ENCODE measurements at places on chromosomes 11 and 22.

DNA sequence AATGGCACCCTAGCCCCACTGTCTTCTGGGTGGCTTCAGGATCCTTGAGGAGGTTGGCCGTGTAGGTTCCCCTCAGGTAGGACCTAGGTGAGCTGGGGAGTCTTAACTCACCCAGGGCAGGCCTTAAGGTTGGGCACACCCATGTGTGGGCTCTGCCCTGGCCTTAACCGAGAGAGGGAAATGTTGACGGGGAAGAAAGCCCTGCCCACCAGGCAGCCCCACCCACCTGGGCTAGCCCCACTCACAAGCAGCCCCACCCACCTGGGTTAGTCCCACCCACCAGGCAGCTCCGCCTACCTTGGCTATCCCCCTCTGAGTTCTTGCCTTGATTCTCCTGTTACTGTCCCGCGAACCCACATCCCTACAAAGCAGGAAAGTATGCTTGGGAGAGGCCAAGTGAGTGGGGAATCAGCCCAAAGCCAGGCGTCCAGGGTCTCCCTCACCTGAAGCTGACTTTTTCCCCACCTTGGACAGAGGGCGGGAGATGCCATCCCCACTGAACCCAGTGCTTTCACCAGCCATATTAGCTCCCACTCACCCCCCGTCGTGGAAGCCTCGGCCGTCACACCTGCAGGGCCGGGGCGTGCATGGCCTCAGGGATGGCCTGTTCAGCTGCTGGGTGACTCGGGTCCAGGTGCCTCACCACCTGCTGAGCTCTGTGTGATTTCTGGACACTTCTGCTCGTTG lies at the start of gene MYEOV:
Gene MYEOV, plus strand, starts transcription at position 337 of the 687 bp plus-strand sequence. CDS start 1,200 bp downstream, outside the sequence.
- DNase-seq: no peak

DNA sequence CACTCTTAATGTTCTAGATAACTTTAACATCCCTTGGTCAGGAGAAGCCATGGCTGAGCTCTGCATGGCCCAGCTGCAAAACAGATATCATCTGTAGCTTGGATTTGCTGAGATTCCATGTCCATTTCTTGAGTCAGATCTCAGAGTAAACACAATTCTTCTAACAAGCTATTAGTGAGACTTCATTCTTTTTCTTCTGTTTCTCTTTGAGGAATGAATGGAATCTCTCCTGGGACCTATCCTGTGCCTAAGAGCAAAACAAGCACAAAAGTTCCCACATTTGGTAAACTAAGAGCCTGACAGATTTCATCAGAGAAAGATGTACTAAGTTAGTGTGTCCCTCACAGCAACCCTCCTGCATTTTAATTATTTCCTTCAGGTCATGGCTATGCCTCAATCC lies 142.8 kb downstream of the MAML2 start:
- no peak for DNase-seq

- no peak for DNase-seq
Measured at GRCh38 chr11:78226684-78227680, 38.3 kb downstream of the USP35 start.

DNA sequence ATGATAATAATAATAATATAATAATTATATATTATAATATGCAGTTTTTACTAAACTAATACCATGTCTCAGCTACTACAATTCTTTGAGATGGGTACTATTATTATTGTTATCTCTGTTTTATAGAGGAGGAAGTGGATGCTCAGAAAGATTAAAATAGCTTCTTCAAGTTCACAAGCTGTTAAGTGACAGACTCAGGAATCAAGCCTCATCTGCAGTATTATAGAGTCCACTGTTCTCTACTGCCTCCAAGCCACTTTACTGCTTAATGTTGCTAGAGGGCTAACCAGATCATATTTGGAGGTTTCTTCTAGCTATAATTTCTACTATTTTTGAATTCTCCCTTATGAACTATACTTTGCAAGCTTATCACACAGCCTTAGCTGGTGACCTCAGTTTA lies 62.7 kb downstream of the CSTPP1 start:
- DNase-seq: no peak

DNA sequence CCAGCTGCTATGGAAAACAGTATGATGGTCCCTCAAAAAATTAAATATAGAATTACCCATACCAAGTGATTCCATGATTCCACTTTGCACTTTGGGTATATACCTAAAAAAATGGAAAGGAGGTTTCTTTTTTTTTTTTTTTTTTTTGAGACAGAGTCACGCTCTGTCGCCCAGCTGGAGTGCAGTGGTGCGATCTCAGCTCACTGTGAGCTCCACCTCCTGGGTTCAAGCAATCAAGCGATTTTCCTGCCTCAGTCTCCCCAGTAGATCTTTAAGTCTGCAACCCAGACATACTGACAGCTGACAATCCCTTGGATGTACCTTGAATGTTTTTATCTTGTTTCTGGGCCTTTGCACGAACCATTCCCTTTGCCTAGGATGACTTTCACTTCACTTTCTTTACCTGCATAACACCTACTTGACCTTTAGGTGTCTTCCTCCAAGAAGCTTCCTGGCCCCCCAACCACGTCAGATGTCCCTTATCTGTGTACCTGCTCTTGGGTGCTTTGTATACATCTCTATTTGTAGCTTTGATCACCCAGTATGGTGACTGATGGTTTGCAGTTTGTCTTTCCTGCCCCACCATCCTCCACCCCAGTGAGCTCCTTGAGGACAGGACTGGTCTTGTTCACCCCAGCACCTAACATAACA lies 11.6 kb downstream of the UCP3 start:
- DNase-seq: no peak

GRCh38 chr11:96257972-96258934 lies 84.7 kb downstream of the MAML2 start:
- no peak for DNase-seq

DNA sequence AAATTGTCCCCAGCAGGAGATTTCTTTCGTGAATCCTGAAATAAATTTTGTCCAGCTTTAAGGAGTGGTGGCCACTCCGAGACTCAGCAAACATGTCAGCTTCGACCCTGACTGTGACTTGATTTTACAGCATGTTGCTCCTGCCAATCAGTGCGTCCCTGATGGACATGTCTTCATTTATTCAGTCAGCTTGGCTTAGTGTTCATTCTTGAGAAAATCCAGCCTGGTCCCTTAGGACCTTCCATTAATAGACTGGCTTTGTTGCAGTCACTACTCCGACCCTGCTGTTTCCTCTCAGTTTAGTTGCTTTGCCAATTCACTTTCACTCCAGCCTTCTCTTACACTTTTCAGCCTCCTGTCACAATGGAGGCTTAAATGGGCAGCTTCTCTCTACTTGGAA lies 30.5 kb downstream of the TMPRSS5 start:
- DNase-seq: no peak

GRCh38 chr11:104967534-104968354 lies 630 bp downstream of the CASP4 start:
- DNase-seq: no peak

DNA sequence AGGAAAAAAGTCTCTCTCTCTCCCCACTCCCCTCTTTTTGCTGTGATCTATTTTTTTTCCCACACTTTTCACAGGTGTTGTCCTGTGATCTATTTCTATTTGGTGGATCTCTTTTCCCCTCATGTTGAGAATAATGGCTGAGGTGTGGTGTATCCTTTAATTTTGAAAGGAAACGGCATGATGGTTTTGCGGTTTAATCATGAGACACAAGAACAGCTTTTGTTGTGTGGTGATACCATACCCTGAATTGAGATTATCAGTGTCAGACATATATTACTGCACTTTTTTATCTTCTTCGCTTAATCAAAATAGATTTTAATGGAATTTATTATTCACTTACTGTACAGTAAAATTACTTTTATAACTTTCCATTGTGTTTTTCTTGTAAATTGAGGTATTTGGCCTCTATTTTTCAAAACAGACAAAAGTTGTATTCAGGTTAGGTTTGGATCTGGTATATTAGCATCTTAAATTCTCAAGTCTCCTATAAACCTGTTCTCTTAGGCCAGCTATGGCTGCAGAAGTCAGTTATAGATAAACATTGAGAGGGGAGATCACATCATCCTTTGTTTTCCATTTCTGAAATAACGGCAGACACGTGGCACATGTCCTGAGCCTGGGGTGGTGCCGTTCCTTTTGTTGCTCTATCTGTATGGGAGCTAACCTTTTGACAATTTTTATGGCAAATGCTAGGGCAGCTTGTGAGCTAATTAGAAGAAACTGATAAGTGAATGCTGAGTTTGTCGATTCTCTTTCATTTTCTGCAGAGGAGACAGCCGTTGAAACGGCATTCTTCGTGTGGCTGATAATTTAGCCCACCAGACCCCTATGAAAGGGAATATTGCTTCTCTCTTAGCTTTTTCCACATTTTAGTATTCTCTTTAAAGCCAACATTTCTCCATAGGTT lies 25.8 kb downstream of the NF2 start:
- no peak for DNase-seq

DNA sequence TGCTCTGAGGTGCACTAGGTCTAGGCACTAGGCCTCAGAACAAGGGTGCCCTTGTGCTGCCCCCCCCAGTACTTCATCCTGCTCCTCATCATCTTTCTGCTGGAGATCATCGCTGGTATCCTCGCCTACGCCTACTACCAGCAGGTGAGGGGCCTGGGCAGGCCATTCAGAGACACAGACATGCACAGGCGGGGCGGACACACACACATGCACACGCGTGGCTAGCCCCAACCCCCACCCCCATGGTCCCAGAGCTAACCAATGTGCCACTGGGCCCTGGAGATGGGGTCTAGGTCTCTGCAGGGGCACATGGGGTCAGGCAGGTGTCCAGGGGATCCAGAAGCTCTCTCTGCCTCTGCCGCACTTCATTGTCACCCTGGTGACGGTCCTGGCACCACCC lies 3.9 kb downstream of the CD151 start:
- DNase-seq: no peak

GRCh38 chr11:44593251-44593650 lies 27.8 kb downstream of the CD82 start:
- DNase-seq: no peak

DNA sequence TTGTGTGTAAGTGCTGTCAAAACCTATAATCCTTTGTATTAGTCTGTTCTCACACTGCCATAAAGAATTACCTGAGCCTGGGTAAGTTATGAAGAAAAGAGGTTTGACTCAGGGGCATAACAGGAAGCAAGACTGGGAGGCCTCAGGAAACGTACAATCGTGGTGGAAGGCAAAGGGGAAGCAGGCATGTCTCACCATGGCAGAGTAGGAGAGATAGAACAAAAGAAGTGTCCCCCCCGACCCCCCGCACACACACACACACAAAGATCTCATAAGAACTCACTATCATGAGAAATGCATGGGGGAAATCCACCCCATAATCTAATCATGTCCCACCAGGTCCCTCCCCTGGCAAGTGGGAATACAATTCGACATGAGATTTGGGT lies 2.3 kb upstream of the USP28 start:
- no peak for DNase-seq

DNA sequence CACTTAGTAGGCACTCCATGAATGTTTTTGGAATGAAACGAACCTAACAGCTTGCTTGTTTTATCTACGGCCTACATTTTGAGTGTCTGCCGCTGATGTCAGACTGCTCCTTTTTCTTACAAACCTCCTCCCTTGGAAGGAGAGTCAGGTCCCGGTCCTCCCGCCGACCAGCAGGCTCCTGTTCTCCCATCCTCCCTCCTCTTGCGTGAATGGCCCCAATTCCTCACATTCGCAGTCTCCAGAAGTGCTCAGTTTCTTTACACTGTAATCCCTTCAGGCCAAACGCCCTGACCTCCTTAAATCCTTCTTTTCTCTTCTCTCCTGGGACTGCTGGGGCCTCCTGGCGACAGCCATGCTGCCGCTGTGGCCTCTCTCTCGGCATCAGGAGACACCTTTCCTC lies 82.6 kb upstream of the CSNK2A3 start:
- DNase-seq: no peak

GRCh38 chr22:49827271-49827852 lies 311 bp downstream of the BRD1 start:
- DNase-seq: no peak

GRCh38 chr11:57279116-57279515 lies 42.1 kb upstream of the APLNR start:
- DNase-seq: no peak

DNA sequence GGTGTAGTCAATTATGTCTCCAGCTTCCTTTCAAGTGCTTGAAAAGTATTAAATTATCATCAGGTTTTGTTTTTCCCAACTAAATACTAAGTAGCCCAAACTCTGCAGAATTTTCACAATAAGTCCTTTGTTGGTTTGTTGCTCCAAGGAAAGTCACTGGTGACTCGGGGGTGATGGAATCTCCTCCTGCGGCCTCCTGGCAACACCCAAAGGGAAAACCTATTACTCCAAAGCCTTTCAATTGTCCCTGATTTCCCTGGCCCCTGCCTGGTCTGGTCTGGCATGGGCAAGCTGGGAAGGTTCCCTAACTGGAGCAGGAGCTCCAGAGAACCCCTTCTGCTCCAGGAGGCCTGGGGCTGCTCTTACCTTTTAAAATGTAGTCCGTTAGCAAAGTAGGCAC lies 47.9 kb downstream of the FEZ1 start:
- no peak for DNase-seq

GRCh38 chr22:20324139-20324516 lies 4.3 kb upstream of the DGCR6L start:
- DNase-seq: no peak

DNA sequence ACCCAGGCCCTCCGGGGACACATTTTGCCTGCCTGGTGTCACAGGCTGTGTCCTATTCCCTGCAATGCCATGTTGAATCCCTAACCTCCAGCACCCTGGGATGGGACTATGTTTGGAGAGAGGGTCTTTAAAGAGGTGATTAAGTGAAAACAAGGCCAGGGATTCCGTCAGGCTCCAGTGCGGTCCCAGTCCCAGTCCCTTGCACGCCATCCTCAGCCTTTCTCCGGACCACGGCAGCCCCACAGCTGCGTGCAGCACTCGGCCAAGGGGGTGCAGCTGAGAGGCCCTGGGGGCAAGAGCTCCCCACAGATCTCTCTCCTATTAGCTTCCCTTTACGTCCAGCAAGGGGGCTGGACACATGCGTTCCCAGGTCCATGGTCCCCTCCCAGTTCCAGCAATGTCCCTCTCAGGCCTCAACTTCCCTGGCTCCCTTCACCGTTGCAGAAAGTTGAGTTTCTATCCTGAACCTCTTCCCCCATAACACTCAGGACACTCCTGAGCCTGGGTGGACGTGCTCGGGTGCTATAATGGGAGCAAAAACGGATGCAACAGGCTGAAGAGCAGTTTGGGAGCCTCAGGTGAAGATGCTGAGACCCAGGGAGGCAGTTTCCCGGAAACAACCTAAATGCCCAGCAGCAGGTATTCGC lies 1422.7 kb downstream of the BRD1 start:
- no peak for DNase-seq

DNA sequence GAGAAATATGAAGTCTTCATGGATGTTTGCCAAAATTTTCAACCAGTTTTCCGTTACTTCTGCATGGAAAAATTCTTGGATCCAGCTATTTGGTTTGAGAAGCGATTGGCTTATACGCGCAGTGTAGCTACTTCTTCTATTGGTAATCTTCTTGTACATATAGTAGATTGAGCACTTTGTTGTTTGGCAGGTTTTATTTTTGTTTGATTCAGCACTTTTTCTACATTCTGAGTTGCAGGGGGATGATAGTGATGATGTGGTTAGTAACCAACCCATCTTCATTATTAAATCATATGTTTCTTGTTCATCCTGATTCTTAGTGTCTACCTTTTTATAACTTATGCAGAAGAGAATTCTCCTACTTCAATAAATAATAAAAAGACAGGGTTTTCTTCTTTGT lies 121.6 kb downstream of the C11orf65 start:
- DNase-seq: no peak
